Activated CD4-positive, alpha-beta T cell treated with anti-CD3 and anti-CD28 coated beads, Interleukin-2, amount 50 U/mL, for 48 hours (primary cell): ENCODE measurements at places on chromosomes 6 and 20.

DNA sequence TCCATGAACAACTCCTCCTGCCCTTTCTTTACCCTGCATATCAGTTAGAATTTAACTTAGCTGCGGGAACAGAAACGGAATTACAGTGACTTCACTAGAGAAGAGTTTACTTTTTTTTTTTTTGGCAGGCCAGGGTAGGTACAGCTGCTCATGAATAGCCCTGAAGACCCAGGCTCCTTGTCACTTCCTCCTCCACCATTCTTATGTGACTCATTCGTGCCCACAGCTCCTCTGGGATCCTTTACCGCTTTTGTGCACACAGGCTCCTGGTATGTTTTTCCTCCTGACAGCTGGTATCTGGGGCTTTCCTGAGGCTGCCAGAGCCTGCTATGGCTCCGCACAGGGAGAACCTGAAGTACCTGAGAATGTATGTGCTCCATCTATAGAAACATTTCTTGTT lies 3.9 kb upstream of the KCNS1 start:
- no peak for DNase-seq

- DNase-seq: no peak
These were observed 61.7 kb downstream of the ESF1 start for GRCh38 chr20:13723011-13723410.

- DNase-seq: no peak
These were observed 49.8 kb upstream of the HEY2 start for GRCh38 chr6:125699591-125699990.

- DNase-seq: no peak
These were observed 480.7 kb upstream of the SPTLC3 start for GRCh38 chr20:12528104-12528503.

DNA sequence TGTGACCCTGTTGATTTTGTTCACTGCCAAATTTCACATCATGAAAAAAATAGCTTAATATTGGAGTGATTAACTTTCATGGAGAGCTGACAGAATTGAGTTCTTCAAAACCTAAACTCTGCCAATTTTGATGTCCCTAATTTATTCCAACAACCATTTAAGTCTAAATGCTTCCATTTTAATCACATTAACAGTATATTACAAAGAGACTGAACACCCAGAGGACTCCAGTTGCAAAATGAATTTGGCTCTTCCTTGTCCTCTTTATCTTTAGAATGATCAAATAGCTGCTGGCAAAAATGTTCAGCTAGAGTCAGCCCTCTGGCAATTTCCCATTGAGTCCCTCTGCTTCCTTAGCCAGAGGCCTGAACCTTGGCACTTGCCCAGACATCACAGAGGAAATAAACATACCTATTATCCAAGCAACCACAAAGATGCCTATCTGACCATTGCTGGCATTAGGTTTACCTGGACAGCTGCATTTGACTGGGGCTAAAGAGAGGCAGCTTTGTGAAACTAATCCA lies 299.0 kb upstream of the STXBP5 start:
- no peak for DNase-seq

- DNase-seq: no peak
These were observed 282.7 kb upstream of the CITED2 start for GRCh38 chr6:139657119-139657518.

DNA sequence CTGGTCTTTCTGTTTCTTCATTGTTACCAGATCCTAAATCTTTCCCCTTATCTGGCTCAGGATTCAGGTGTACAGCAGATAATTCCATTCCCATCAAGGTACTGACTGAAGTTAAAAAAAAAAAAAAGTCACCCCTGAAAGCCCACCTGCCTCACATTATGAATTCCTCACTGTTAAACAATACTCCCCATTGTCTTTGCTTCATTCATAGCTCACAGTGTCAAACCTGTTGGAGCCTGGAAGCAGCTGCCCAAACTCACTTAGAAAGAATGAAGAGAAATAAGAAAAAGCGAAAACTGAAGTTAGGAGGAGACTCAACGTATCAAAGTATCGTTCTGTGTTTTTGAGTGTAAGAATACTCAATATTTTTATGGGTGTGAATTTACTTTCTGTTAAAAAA lies 1.8 kb upstream of the DCBLD1 start:
- no peak for DNase-seq

DNA sequence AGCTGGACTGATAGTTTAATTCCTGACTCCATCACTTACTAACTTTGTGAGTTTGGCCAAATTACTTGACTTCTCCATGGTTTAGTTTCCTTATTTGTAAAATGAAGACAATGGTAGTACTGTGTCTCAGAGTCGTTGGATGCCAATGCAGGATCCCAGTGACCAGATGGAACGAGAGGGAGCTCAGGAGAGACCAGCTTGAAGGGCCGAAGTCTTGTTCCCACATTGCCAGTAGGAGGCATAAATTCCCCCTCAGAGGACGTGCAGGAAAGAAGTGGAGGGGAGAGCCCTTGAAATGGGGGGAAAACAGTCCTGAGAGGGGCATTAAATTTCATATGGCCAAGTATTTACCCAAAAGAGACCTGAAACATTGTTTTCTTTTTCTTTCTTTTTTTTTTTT lies 2.1 kb upstream of the MUC22 start:
- DNase-seq: no peak

DNA sequence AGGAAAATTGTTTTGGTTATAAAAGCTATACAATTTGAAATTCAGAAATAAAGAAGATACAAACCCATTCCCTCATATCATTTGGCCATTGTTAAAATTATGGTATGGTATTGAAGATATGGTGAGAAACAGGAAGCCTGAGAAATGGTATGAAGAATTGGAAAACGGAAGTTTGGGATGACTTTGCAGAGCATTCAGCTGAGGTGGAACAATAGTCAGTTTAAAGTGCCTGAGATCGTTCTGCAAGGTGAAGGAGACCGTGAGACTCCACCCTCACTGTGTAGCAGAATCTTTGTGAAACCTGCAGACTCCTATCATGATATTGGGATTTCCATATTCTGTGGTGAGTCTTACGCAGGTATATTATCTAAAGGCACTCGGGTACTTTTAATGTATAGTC lies 97.3 kb downstream of the ADGRB3 start:
- DNase-seq: no peak

- no peak for DNase-seq
These were observed 139.9 kb downstream of the HIVEP2 start for GRCh38 chr6:142805042-142805441.

- DNase-seq: no peak
These were observed 702 bp upstream of the TNFAIP3 start for GRCh38 chr6:137866200-137866913.

- no peak for DNase-seq
These were observed 243.8 kb downstream of the CDH26 start for GRCh38 chr20:60202046-60202445.

GRCh38 chr6:113859349-113860180 lies 2.4 kb downstream of the MARCKS start:
- DNase-seq: no peak

- DNase-seq: no peak
These were observed 220.3 kb downstream of the NRN1 start for GRCh38 chr6:5786321-5786968.

DNA sequence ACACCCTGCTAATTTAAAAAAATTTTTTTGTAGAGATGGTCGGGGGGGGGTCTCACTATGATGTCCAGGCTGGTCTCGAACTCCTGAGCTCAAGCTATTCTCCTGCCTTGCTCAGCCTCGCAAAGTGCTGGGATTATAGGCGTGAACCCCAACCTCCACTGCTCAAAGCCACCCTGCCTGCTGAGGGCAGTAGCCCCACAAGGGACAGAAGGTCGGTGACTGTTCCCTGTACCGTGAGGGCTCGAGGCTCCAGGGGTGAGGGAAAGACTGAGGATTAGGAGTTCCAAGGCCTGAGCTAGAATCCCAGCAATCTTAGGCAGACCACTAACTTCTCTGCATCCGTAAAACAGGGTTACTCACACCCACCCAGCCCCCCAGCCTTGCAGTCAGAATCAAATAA lies 51.1 kb downstream of the CPNE5 start:
- DNase-seq: no peak

GRCh38 chr6:6474170-6474920 lies 114.2 kb upstream of the LY86 start:
- DNase-seq: no peak

GRCh38 chr6:18309046-18309445 lies 44.7 kb upstream of the DEK start:
- DNase-seq: no peak

- DNase-seq: no peak
These were observed 22.5 kb downstream of the ADGRB3 start for GRCh38 chr6:68657374-68658139.

GRCh38 chr6:36724514-36725390 lies 27.1 kb downstream of the RAB44 start:
- DNase-seq: peak; percentile 83

- no peak for DNase-seq
These were observed 31.9 kb downstream of the CHMP4B start for GRCh38 chr20:33843050-33843449.

- DNase-seq: no peak
These were observed 1.2 kb downstream of the ZNF335 start for GRCh38 chr20:45970646-45971424.

DNA sequence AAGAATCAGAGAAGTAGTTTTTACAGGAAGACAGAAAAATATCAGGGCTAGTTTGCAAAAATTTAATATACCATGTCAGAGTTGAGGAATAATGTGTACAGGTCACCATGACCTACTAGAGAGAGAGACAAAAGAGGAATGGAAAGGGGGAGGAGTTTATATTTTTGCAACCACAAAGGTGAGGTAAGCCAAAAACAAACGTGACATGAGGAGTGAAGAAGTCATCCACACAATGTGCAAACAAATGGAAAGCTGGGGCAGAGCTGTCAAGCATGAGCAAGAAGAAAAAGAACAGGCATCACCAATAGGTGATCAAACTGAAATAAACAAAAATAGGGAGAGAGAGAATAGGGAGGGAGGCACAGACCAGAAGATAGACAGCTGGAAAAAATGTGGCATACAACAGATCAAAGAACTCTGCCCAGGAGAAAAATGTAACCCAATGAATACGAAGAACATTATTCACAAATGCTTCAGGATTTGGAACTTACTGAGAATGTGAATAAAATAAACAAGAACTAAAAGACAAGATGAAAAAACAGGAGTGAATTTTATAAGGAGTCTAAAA lies 15.5 kb downstream of the RARS2 start:
- no peak for DNase-seq

DNA sequence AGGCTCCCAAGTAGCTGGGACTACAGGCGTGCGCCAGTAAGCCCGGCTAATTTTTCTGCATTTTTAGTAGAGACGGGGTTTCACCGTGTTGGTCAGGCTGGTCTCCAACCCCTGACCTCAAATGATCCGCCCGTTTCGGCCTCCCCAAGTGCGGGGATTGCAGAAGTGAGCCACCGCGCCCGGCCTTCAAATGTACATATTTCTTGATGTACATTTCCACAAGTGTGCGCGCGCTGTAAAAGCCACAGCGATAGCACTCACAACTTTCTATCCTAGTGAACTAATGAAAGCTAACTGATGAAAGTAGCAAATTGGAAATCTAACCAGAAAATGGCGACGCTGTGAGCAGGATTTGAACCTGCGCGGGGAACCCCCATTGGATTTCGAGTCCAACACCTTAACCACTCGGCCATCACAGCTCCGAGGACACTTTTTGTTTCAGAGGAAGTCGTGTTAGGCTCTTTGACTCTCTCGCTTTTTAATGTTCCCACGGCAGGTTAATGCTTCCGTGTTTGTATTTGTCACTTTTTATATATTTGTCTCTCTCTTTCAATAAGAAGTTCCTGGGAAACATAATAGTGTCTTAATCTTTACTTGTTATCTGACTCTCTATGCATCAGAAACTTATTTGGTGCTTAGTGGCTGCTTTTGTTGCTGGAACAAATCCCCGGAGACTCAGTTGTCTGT lies 199.4 kb upstream of the ZNF184 start:
- peak; percentile 43 for DNase-seq

DNA sequence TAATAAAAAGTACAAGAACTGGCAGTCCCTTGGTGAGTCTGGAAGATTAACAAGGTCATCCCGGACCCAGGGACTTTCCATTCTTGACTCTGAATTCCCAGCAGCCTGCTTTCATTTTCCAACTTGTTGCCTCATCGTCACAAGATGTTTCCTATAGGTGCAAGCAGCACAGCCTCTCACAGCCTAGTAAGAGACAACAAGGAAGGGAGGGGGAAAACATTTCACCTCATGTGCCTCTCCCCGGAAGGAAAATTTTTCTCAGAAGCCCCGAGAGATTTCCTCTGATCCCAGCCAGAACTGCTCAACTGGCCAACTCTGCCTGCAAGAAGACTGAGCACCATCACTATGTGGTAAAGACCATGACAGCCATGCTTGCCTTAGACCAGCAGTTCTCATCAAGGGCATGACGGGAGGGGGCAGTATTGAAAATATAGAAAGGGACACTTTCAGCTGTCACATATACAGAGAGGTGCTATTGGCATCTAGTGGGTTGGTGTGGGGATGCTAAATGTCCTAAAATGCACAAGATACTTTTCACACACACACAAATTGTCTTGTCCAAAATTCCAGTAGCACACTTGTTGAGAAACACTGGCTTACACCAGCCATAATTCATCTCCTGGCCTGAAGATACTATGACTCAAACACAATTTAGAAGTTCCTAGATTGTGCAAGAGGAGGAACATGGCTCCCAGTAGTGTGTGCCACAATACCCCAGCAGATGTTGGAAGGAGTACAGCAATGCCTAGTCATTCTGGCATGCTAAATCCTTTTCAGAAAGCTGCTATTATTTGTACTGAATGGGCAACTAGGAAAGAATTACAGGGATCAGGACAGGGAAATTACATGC lies 10.8 kb upstream of the WTAP start:
- DNase-seq: no peak

DNA sequence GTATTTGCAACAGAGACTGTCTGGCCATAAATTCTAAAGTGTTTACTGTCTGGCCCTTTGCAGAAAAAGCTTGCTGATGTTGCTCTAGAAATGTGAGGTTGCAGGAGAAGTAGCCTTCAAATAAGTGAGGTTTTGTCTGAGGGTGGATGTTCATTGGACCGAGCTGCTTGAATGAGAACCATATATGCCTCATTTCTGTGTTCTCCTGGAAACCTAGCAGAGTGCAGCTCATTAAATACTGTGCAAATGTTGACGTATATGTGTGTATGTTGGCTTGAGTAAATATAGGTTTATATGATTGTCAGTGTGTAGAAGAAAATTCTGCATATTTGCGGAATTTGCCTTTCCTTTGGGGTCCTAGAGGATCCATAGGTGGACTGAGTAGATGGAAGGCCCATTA lies 39.0 kb downstream of the CHMP4B start:
- DNase-seq: no peak
